ENCODE measurements at places on chromosomes 3 and 15.

GRCh38 chr3:144127014-144127413 is 155.4 kb downstream of the DIPK2A start:
- no peak for DNase-seq

DNA sequence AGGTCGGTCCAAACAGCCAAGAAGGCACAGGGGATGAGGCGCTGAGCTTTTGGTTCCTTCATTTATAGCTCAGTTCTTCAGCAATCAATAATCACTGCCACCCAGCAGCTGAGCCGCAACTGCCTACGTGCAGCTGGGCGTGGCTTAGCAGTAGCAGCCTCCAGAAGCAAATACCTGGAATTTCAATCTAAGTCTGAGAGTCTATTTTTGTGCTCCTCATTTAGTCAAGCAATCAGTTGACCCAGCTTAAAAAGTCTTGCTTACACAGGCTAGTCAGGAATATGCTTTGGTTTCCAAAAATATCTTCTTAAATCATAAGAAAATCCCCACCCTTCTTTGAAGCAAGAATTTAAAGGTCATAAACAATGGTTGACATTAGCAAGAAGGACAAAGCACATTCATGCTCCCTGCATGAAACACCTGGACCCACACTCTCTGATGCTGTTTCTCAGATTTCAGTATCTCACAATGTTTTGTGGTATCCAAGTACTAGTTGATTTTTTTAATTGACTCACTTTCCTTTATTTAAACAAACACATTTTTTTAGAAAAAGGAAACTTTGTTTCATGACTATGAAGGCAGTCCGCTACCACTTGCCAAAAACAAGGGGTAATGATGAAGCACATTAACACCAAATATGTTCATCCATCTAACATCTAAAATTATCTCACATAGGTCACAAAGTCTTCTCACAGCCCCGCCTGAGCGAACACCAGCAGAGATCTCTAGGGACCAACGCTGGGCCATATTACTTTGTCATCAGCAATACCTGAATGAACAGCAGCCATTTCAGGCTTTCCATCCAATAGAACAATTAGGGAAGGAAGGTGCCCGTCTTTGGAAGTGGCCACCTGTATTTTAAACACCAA is 106.1 kb downstream of the OXNAD1 start:
- DNase-seq = no peak

- peak; percentile 29 for DNase-seq
Observed at GRCh38 chr15:32029862-32030781, at the start of gene CHRNA7. Gene CHRNA7 (plus strand): TSS chr15:32030515. CDS start chr15:32030595, 80 bp downstream.

DNA sequence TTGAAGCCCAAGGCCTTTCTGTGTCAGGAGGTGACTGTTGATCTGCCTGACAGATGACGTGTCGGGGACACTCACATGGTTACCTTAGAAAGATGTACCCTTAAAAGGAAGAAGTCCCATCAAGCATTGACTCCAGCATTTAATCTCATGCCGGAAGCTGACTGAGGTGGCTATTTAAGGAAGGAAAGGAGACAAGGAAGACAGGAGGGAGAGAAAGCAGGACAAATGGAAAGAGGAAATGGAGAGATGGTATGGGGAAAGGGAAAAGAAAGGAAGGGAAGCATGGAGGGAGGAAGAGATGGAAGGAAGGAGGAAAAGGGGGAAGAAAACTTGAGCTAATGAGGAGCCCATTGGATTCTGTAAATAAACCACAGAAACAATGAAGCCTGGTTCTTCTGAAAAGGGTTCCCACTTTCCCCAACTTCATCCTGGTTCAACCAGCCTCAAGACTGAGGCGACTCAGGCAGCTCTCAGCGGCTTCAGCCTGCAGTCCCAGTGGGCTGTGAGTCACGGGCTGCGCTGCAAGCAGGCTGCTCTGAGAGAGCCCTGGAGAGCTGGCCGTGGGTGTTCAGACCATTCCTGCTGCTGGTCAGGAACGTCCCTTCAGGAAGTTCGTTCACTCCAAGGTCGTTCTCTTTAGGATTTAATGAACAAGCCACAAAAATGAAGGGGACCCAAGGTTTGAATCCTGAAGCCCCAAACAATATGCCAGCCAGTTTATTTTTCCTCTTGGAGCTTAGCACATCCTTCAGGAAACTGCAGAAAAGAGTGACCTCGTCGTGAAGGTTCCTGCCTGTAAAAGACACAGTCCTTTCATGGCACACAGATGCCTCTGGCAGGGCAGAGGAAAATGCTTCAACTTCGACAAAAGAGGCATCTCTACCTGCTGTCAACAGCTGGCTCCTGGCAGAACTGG is 69.6 kb upstream of the THBS1 start:
- no peak for DNase-seq

DNA sequence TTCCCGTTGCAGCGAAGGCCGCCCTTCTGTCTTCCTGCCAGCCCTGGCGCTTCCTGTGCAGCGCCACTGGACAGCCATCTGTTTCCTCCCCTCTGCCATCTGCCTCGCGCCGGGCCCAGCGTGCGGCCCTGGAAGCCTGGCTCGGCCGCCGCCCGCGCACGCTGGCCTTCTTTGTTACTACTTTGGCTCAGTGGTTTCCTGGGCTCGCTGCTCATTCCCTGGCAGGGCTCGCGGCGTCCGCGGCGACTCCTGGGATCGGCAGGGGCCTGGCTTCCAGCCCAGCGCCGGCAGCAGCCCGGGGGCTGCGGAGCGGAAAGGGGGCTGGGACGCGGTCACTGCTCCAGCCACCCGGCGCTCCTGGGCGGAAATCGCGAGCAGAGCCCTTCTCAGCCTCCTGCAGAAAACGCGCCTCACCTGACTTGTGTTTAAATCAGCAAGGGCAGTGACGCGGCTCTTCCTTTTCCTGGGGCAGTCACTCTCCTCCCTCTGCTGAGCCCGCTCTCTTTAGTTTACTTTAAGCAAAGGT is 10.0 kb downstream of the CMTM7 start:
- peak; percentile 42 for DNase-seq

- DNase-seq = no peak
Observed at GRCh38 chr3:124260206-124260915, 268.4 kb upstream of the ROPN1 start.

GRCh38 chr15:76282465-76282864 is 28.8 kb downstream of the ETFA start:
- DNase-seq = no peak

GRCh38 chr15:85879334-85880163 is 84.8 kb upstream of the KLHL25 start:
- DNase-seq = no peak

Measured in activated T-cell treated with anti-CD3 and anti-CD28 coated beads for 48 hours (primary cell).